ENCODE measurements at places on chromosomes 6 and 20.

DNA sequence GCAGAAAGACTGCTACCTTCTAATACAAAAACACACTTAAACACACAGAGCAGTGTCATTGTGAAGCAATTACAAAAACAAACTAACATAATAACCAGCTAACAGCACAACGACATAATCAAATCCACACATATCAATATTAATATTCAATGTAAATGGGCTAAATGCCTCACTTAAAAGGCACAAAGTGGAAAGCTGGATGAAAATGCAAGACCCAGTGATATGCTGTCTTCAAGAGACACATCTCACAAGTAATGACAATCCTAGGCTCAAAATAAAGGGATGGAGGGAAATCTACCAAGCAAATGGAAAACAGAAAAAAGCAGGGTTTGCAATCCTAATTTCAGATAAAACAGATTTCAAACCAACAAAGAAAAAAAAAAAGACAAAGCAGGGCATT is 67.8 kb upstream of the HTR1E start:
- no peaks in the 10 kb centered on the region for H3K27me3 ChIP-seq
- H3K36me3 ChIP-seq: no peaks in the 10 kb centered on the region
- no peaks in the 10 kb centered on the region for H3K4me1 ChIP-seq
- DNase-seq: no peak

DNA sequence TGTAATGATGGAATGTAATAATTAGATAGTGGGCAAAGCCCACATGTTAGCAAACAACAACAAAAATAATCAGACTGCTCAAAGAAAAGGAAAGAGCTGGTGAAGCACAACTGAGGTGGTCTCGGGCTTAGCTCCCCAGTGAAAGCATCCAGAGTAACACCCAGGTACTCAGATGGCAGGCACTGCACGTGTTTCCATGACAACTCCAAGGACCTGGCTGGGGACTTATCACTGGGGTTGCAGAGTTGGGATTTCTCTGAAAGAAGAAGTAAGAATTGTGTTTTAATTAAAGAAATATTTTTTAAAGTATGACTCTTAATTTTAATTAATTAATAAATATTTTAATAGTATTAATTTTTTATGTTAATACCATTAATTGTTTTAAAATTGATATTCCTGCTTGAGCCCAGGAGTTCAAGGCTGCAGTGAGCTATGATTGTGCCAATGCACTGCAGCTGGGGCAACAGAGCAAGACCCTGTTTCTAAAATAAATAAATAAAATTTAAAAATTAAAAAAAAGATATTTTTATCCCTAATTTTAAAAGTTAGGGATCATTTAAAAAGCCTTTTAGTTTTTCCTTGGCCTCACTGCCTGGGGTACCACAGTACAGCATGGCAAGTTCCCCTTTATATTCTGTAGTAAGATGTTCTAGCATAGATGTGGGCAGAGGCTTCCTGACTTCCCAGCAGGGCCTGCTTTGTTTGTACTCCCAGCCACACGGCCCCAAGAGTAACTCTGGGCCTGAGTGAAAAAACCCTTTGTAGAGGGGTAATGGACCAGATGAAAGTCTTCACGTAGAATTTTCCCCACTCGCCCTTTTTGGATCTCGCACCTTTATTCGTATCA is 42.2 kb upstream of the UST start:
- H3K27me3 ChIP-seq: no peaks in the 10 kb centered on the region
- H3K4me3 ChIP-seq: no peak overlapping the region
- H3K36me3 ChIP-seq: no peaks in the 10 kb centered on the region
- DNase-seq: no peak

DNA sequence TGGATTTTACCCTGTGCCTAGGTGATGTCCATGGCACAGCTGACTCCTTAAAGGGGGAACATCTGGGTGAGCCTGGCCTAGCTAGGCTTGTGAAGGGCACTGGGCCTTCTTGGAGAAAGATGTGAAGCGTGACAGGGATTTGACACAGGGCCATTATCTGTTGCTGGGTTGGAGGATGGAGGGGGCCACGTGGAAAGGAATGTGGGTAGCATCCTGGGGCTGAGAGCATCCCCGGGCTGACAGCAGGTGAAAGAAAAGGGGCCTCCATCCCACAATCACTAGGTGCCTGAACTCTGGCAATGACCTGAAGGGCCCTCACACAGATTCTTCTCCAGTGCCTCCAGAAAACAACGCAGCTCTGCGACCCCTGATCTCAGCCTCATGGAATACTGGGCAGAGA is 124.7 kb downstream of the DTNBP1 start:
- peak; percentile 49 for DNase-seq
- peaks cover 2% of the 10 kb centered on the region for H3K36me3 ChIP-seq
- peaks cover 17% of the 10 kb centered on the region for H3K4me1 ChIP-seq
- H3K4me3 ChIP-seq: no peak overlapping the region
- no peaks in the 10 kb centered on the region for H3K27me3 ChIP-seq

DNA sequence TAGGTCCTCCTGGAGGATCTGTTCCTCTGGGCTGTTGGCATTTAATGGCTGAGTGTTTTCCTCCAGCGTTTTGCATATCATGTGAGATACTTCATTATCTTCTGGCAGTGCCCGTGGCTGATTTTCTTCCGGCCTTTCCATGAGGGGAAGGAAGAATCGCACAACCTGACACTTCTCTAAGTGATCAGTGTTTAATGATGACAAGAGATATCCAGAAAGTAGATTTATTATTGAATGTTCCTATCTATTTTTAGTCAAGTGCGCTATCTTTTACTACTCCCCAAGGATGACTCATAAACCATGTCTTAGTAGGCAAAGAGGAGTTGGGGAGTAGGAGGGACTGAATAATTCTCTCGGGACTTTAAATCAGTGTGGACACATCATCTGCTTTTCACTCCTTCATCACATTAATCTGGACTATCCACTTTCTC is 149.7 kb downstream of the PLCB4 start:
- no peaks in the 10 kb centered on the region for H3K36me3 ChIP-seq
- H3K27ac ChIP-seq: no peak overlapping the region
- DNase-seq: no peak
- H3K4me3 ChIP-seq: no peak overlapping the region

Data from osteocyte (in vitro differentiated cells).